ENCODE measurements at places on chromosomes 7 and 10.

DNA sequence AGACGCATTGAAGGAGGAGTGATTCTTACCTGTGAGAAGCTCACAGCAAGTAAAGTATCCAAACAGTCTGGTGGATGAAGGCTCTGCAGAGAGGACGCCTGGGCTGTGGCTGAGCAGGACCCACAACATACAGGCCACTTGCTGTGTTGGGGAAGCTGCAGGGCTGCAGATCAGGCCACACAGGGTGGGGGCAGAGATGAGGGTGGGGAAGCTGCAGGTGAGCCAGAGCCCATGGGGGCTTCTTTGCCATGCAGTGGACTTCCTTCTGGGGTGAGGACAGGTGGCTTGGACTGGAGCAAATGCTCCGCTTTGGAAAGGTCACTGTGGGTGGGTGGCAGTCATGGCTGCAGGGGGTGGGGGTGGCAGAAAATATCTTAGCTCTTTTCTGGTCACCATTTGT, 214.8 kb downstream of the GLRX3 start:
- DNase-seq = no peak

DNA sequence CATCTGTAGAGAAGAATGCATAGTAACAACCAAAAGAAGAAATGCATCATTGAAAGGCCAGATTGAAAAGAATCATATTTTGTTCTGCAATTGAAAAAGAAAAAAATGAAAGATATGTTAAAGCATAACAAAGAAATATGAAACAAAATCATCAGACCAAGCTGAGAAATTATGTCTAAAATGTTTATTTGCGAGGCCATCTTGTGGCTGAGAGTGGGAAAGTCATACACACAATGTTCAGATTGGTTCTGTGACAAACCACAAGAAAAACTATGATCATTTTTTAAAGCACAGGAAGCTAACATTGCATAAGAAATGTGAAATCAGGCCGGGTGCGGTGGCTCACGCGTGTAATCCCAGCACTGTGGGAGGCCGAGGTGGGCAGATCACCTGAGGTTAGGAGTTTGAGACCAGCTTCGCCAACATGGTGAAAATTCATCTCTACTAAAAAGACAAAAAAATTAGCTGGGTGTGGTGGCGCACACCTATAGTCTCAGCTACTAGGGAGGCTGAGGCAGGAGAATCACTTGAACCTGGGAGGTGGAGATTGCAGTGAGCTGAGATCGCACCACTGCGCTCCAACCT, 36.6 kb downstream of the ABCB5 start:
- DNase-seq = no peak

GRCh38 chr10:47402641-47403301, 18.7 kb upstream of the ZNF488 start:
- peak; percentile 74 for DNase-seq

DNA sequence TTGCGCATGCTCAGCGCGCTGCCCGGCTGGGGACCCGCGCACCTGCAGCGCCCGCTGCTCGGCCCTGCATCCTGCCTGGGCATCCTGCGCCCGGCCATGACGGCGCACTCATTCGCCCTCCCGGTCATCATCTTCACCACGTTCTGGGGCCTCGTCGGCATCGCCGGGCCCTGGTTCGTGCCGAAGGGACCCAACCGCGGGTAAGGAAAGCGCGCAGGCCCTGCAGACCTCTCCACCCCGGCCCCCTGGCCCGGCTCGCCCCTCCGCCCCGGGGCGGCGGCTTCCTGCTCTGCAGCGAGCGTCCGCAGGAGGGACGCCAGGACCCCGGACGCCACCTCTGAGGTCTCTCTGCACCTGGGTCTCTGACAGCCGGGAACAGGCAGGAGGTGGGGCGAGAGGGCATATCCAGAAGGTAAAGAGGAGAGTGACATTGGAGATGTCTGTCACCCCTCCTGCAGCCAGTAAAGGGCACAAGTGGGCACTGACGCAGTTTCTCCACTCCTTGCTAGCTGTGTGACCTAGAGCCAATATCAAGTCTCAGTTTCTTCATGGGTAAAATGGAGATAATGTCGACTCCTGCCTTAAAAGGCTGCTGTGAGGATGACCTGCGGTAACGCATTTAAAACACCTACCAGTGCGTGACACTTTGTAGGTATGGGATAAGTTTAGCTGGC, 338 bp downstream of the ATP6V0E2 start:
- DNase-seq = no peak

- no peak for DNase-seq
These were observed 106.4 kb downstream of the GSAP start for GRCh38 chr7:77309714-77310220.

DNA sequence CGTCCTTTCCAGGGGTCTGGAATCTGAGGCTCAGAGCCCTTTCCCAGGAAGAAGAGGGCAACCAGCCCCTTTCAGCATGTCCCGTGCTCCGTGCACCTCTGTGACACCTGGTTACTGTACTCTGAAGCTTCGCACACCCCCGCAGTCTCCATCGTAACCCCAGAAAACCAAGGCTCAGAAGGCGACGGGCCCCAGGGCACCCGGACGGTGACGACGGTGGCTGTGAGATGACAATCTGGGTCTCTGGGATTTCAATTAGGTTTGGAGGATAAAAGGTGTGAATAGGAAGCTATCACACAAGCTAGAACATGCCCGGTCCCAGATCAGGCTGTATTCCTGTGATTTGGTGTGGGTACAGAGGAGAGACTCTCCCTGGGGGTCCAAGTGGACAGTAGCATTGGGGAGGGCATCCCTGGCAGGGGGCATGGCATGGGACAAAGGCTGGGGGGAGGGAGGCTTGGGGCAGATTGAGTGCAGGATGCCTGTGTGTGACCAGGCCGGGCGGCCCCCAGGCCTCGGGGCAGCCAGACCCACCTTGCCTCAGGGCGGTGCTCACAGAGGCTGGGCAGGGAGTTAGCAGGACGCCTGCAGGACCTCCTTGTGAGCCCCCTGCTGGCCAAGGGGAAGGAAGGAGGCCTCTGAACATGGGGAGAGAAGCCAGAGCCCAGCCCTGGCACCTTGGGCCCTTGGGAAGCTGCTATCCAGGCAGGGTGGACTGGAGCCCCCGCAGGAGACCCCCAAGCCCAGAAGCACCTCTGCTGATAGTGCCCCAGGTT, 23.4 kb upstream of the PSMG3 start:
- no peak for DNase-seq

- DNase-seq = no peak
These were observed 30.8 kb downstream of the SLC16A9 start for GRCh38 chr10:59678884-59679301.

DNA sequence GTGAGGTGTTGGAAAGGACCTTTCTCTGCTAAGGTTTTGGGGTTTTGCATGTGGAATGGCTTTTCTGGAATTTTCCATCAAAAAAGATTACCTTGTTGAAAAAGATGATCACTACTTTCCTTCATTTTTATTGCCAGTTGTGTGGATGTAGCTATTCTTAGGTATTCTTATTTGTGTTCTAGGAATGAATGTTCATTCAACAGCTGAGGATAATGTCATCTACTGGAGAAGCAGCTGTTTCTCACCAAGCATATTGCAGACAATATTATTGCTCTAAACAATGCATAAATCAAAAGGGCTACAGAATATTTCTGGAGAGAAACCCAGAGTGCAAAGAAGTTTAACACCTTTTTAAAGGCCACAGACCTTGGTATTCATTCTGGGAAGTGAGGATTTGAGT, 145.6 kb upstream of the CALCR start:
- DNase-seq = no peak

GRCh38 chr7:153027904-153028303, 268.4 kb downstream of the ACTR3B start:
- DNase-seq = no peak

DNA sequence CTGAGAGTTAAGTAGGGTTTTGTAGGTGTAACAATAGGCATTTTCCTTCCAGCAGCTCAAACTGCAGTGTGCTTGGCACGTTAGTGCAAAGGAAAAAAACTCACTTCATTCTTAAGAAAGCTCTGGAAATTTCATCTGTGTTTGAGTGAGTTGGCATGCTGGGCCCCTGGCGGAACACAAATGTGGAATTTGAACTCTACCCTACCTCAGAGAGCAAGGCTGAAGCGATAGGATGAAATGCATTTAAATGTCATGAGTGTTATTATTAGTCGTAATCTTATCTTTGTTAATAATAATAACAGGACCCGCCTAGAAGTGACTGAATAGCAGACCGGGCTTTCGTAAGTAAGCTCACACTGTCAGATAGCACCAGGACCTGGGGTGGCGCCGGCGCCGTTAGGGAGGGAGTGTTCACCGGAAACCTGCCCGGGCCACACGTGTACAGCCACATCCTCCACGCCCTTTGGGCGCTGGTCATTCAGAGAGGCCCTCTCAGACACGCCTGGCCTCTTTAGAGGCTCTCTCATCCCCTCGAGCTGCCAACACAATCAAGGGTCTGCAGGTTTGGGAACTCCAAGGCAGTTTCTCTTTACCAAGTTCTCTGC, 63.5 kb downstream of the GRK5 start:
- DNase-seq = no peak

Measured in fibroblast of skin of left biceps (primary cell).